ENCODE measurements at places on chromosomes 16 and 17.

DNA sequence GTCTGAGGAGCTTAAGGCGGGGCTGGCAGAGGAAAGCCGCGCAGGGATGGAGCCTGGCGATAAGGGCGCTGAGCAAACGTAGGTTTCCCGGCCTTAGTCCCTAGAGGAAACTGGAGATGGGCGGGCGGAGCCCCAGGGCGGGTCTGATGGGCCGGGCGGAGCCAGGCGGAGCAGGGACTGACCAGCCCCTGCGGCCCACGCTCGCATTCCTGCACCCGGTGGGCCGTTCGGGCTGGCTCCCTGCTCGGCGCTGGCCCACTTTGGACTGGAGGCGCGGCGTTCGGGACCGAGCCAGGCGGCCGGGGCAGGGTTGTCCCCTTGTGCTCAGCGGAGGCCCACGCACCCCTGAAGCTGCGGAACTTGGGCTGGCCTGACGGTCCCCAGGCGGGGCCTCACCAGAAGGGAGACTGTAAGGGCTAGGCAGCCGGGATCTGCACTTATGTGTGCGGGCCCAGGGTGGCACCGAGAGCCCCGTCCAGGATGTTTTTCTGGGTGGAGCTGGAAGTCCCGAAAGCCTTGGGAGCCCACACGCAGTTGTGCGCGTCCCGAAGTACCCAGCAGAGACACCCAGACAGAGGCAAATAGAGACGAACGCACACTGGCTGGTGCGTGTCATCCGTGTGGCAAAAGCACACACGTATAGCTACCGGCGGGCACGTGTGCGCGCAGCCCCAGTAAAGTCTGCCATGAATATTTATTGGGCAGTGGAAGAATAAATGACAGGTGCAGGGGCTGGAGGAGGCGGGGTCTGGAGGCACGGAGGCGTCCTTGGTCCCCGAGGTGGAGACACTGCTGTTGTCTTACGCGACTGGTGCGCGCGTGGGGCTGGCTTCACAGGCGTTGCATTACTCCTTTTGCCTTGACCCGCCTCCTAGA lies 1.4 kb downstream of the PYDC1 start:
- no peak for DNase-seq

- no peak for DNase-seq
Observed at GRCh38 chr16:63938661-63939060, 1183.2 kb downstream of the CDH11 start.

DNA sequence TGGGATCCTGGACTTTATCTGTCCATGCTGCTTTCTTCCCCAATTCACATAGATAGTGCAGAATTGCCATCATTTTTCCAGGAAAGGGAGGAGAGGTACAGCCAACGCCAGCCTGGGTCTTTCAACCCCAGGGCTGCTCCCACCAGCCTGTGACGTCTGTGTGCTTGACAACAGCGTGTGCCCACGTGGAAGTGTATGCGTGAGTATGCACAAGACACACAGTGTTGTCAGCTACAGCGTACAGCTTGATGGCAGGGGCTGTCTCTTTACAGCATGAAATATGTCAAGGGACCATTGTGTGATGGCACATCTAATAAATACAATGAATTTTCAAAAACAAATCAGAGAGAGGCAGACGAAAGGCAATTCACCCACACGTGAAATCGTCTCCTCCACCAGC lies 62.3 kb downstream of the GSG1L start:
- DNase-seq: no peak

GRCh38 chr17:3029213-3029913 lies 34.0 kb downstream of the OR1D5 start:
- DNase-seq: no peak

DNA sequence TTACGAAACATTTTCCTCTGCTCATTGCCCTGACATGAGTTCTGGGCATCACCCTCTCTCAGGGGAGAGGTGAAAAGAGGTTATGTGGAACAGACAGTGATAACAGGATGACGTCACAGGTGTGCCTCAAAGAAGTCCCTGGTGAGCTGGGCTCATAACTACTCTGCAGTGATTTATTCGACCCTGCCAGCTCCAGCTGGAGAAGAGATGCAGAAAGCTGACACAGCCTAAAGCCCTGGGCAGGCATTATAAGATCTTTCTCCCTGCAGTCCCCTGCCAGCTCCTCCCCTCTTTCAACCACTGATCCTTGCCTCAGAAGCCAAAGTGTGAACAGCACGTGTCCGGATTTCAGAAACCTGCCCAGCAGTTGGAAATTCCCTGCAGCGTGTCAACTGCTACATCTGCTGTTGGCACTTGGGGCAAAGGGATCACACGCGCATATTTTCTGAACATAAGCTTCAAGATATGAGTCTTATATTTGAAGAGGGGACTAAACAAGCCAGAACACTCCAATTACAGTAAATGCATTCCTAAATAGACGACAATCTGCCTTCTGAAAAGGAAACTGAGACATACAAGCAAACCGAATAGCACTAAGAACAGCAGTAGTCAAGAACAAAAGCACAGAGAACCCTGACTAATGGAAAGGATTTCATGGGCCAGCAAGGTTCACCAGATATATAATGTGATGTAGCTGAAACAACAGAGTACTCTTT lies 80.5 kb downstream of the SMG6 start:
- DNase-seq: peak; percentile 21

DNA sequence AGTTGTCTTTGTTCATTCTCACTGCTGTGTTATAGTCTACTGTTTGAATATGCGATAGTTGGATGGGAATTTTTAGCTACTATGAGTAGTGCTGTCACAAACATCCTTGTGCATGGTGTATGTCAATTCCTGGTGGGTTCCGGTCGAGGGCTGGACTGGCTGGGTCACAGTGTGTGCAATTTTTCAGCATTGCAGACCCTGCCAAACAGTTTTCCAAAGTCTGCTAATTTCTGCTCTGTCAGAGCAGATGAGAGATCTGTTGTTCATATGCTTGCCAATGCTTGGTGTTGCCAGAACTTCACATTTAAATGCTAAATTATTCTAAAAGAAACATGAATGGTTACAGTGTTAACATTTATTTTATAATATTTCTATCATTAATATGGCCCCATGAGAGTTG lies 3.6 kb upstream of the C16orf96 start:
- DNase-seq: no peak

DNA sequence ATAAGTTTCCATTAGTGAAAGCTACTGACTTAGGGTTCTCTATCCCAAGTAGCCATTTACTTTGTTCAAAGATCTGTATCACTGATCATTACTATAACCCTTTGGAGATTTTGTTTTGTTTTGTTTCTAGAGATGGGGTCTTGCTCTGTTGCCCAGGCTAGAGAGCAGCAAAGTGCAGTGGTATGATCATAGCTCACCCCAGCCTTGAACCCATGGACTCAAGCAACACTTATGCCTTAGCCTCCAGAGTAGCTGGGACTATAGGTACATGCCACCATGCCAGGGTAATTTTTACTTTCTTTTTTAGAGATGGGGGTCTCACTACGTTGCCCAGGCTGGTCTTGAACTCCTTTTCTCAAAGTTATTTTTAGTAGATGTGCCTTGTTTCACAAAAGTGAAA lies 154.7 kb downstream of the KCNJ2 start:
- no peak for DNase-seq

DNA sequence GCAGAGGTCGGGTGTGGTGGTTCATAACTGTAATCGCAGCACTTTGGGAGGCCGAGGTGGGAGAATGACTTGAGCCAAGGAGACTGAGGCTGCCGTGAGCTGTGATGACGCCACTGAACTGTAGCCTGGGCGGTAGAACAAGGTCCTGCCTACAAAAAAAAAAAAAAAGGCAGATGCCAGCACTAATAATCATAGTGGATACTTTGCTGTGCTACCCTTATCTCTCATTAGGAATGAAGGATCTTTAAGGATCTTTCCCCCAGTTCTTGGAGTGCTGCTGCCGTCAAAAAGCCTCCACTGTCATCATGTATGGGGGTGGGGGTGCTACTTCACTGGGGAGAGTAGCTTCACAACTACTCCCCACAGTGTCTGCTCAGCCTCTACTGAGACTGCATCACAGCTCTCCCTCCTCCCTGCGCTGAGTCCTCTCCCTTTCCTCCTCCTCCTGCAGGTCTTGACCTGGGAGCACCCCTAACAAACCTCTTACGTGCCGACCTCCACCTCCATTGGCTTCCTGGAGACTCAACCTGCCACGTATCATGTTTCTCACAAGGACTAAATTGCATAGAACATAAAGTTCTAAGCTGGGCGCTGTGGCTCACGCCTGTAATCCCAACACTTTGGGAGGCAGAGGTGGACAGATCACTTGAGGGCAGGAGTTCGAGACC lies 24.4 kb upstream of the ST6GALNAC1 start:
- DNase-seq: no peak

DNA sequence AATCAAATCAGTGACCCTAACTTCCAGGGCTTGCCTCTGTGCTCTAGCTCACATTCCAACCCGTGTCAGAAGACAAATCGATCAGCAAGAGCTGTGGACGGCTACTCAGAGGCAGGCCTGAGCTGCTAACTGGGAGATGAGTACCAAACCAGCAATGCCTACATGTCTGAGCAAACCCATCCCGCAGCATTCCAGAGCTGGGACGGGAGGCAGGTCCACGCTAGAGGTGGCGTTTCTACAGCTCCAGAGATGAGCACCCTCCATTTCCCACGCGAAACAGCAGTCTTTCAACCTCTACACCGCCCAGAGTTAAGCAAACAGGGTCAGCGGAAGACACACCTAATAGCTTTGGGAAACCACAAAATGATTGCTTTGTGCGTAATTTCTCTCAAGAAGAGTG lies 6.5 kb downstream of the NXN start:
- no peak for DNase-seq

- no peak for DNase-seq
Observed at GRCh38 chr16:82280867-82281266, 110.8 kb upstream of the MPHOSPH6 start.

DNA sequence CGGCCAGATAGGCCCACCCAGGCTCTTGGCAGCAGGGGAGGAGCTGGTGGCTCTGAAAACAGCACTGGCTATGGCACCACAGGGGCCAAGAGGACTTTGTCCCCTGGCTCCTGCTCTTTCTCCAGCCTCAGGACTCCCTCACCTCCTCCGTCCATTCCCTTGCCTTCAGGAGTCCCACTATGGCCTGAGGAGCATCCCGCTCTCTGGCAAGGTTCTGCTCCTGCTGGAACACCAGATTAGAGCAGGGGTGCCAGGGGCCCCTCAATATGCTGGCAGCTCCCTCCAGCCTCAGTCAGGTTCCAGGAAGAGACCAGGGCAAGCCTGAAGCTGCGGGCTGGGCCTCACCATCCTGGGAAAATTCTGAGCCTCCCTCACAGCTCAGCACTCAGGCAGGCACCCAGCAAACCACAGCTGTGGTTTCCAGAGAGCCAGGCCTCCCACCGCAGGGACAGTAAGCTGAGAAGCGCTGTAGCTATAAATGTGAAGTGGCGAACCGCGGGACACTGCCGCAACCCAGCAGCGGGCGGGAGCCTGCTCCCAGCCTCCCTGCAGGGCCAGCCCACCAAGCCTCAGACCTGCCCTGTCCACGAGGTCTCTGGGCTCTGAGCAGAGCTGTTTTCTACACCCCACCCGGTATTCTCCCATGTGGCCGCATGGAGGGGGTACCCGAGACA lies 25.7 kb downstream of the C17orf100 start:
- no peak for DNase-seq

DNA sequence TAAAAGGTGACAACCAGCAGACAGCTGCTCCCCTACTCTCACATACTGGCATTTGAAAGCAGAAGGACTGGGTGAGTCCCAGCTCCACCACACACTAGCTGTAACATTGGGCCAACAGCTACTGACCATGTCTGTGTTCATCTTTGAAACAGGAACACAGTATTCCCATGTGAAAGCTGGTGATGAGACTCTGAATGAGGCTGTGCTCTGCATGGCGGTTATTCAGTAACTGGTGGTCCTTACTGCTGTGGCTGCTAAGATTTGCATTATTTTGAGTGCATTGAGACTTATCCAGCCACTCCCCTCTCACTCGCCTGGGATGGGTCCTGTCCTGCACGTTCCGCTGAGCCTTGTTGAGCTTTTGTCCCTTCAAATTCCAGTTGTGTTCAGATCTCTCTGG lies 342.9 kb downstream of the FOXL1 start:
- DNase-seq: no peak

DNA sequence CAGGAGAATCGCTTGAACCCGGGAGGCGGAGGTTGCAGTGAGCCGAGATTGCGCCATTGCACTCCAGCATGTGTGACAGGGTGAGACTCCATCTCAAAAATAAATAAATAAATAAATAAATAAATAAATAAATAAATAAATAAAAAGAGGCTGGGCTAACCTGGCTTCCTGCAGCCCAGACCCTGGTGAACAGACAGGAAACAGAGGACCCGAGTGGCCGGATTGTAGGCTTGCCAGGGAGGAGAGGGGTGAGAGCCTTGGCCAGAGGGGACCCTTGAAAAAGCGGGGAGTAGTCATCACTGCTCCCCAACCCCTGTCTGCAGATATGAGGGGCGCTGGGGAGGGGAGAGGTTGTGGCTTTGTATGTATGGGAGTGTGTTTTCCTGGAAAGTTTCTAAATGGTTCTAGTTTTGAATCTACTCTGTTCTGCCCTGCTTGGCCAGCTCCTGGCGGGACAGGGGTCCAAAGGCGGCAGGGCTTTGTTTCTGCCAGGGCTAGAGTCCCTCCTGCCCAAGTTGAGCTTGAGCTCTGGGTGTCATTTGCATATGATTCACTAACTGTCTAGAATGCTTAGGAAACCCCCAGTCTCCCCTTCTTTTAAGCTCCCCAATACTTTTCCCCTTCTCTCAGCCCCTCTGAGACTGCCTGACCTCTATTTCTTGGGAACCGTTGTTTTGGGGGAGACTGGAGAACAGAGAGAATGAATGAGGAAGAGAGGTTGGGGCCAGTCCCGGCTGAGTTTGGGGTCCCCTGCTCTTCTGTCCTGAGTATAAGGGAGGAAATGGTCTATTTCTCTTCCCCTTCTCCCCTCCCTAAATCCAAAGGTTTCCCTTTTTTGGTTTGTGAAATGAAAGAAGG lies 16.4 kb downstream of the RARA start:
- DNase-seq: no peak

- DNase-seq: no peak
Observed at GRCh38 chr16:87570938-87571867, 31.1 kb upstream of the JPH3 start.

GRCh38 chr16:79164388-79164995 lies 436.0 kb downstream of the MAF start:
- no peak for DNase-seq

- DNase-seq: no peak
Observed at GRCh38 chr16:21652453-21652852, at the start of gene IGSF6. Gene IGSF6 (minus strand): TSS chr16:21652608. CDS start chr16:21652598, 10 bp downstream.

GRCh38 chr17:227078-227945 lies 45.9 kb upstream of the DOC2B start:
- DNase-seq: no peak

- DNase-seq: no peak
Observed at GRCh38 chr17:41728056-41728455, 6.4 kb downstream of the HAP1 start.

GRCh38 chr17:41773731-41774193 lies 12.7 kb downstream of the JUP start:
- no peak for DNase-seq

- DNase-seq: no peak
Observed at GRCh38 chr16:89383095-89384003, 107.0 kb downstream of the ANKRD11 start.

DNA sequence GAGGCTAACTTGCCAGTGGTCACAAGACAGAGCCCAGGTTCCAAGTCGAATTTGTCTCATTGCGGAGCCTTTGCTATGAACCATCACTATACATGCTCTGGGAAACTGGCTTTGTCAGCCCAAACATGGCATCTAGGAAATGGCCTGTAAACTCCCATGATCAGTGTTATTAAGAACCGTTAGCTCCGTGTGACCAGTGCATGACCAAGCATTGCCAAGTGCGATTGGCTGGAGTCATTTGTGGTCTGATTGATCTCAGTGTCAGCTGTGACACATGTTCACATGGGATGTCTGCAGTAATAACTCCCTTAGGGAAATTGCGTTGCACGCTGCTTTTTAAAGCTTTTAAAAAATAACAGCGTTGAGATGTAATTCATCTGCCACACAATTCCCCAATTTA lies 18.6 kb upstream of the CDH3 start:
- DNase-seq: no peak

Data from stimulated activated CD8-positive, alpha-beta memory T cell treated with anti-CD3 and anti-CD28 coated beads, Interleukin-2, amount 100 ng/mL, for 1 hour (primary cell).